CD4-positive, alpha-beta T cell treated with Interleukin-15 for 1 hour (primary cell): ENCODE measurements at places on chromosomes 2 and 18.

GRCh38 chr2:77169426-77169825 is 352.8 kb downstream of the LRRTM4 start:
- no peak for DNase-seq

DNA sequence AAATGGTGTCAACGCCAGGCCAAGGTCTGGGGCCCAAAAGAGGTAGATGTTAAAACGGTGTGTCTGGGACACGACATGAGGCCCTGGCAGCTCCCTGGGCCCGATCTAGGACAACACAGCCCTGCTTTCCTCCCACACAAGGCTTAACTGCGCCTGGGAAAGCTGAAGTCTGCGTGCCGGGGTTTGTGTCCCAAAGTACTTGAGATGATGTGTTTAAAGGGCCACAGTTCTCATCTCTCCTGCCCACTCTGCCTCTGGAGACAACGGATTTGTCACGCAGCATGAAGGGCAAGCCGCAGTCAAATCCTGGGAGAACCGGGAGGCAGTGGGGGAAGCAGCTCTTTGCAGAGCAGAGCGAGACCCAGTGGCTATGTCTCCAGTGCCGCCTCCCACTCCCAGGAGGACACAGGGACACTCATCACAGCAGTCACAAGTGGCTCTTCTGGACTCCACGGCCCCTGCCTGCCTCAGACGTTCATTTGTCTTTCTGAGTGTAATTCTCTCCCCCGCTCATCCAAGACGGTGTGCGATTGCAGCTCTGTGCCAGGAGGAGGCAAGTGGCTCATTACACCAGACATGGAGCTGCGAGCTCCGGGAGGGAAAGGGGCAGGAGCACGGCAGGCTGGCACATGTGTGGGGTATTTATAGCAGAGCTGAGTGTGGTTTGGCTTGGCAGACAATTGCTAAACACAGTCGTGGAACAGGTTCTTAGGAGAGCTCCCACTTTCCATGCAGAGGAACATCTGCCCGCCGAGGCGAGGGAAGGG is 57.7 kb upstream of the SEMA4C start:
- no peak for DNase-seq

- no peak for DNase-seq
Measured at GRCh38 chr2:79369127-79369526, 143.7 kb upstream of the CTNNA2 start.

GRCh38 chr2:213069531-213069930 is 81.9 kb downstream of the IKZF2 start:
- DNase-seq: no peak

DNA sequence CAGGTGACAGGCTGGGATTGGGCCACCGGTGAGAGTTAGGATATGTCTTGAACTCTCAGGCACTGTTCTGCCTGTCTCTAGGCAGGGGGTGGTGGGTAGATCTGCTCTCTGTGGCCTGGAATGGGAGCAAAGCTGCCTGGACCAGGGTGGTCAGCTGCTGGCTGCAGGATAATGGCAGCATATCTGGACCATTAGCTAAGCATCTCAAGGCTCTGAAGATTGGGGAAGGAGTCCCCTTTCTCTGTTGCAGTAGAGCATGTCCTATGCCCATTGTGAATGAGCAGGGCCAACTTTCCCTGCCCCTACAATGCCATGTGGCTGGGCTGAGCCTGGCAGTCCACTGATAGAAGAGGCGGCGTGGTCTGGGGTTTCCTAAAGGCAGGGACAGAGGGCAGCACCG is 34.6 kb downstream of the LOXHD1 start:
- no peak for DNase-seq

GRCh38 chr2:146874260-146874658 is 970.6 kb upstream of the ACVR2A start:
- no peak for DNase-seq

- DNase-seq: no peak
Measured at GRCh38 chr2:134170294-134170693, 83.6 kb upstream of the MGAT5 start.

DNA sequence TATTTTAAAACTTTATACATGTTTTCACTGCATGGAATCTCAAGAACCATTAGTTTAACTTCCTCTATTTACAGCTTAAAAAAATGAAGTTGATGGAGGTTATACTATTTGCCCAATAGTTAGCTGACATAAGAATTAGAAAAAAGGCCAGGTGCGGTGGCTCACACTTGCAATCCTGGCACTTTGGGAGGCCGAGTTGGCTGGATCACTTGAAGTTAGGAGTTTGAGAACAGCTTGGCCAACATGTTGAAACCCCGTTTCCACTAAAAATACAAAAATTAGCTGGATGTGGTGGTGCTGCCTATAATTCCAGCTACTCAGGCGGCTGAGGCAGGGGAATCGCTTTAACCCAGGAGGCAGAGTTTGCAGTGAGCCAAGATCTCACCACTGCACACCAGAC is 125.1 kb upstream of the CDH19 start:
- no peak for DNase-seq

DNA sequence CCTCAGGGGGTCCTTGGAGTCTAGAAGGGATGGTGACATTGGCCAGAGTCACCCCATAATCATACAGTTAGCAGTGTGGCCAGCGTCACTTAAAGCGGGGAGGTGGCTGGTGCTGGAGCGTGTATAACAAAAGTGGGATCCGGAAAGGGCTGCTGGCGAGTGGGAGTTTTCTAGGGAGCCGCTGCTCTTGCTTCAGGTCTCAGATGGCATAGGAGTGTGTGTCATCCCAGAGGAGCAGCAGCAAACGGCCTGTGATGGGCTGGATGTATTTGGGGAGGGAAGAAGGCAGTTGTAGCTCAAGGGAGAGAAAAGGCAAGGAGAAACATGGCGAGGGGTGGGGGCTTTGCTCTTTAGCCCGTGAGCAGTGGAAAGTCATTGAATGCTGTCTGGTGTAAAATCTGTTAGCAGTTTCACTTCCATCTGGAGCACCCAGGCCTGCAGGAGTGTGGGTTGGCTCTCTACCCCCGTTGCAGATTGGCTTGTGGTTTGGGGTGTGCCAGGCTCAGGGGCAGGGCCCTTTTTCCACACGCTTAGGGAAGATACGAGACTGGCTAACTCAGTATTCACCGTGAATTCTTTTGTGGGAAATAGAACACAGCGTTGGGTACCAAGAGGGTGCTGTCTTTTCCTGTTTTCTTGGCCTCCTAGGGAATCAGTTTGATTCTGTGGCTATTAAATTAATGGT is 120.5 kb downstream of the AGAP1 start:
- no peak for DNase-seq

DNA sequence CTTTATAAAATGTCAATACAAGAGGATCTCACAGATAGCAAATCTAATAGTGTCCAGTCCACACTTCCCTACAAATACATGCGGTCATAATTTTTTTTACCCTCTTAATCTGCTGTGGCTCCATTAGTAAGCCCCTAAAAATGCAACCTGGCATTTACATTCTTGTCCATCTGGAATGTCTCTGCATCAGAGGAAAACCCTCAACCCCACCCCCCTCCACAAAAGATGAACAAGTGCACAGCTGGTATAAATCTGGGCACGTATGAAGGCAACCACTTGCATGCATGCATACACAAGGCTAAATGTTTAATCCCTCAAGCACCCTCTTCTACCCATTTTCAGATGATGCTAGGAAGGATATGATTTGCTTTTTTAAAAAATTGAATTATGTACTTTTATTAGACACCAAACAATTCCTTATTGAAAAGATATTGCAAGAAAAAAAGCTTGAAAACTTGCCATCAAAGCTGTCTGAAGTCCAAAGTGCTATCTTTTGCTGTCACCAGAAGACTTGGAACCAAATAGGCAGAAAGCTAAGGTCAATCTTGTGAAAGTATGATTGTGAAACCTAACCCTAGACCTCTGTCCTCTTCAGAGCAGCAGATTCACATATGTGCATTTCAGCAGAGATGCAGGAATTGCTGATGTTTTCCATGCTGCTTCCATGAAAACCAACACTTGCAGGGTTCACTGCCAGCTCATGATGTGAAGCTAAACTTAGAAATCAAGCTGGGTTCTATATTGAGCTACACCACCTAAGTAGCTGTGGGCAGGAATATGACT is 39.0 kb downstream of the IRS1 start:
- no peak for DNase-seq

DNA sequence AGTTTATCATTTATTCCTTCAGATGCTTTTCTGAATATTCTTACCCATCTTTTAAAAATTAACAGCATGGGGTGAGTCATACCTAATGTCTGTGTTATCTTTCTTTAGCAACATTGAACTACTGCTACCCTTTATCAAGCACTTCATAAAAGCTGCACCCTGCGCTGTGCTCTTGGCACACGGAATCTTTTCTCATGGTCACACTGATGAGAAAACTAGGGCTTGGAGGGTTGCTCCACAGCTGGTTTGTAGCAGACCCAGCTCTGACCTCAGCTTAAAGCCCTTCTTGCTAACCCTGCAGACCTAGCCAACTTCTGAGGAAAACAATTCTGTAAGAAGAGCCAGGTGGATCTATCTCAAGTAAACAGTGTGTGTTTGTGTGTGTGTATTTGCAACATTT is 106.3 kb downstream of the RNF144A start:
- DNase-seq: no peak
